CD4-positive, CD25-positive, alpha-beta regulatory T cell (primary cell): ENCODE measurements at places on chromosomes 4 and X.

DNA sequence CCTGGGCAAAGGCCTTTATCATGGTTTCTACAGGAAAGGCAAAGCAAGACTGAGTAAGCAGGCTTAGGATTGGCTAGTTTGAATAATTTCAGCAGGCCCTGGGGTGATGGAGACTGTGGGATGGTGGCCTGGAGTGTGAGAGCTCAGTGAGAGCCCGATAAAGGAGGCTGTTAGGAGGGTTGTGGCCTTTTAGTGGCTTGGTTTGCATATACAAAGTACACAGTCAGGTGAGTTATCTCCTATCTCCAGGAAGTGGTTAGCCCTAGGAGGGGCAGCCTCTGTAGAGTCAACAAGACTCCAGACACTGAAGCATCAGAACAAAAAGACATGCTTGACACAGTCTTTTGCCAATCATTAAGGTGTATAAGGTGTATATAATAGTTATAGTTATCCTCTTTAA, 157.2 kb downstream of the CFAP299 start:
- no peaks in the 10 kb centered on the region for H3K36me3 ChIP-seq
- peaks cover 57% of the 10 kb centered on the region for H3K4me1 ChIP-seq
- peak overlapping the region; percentile 45 for H3K4me3 ChIP-seq
- DNase-seq: peak; percentile 83
- H3K27ac ChIP-seq: peak overlapping the region; percentile 60
- no peaks in the 10 kb centered on the region for H3K27me3 ChIP-seq

DNA sequence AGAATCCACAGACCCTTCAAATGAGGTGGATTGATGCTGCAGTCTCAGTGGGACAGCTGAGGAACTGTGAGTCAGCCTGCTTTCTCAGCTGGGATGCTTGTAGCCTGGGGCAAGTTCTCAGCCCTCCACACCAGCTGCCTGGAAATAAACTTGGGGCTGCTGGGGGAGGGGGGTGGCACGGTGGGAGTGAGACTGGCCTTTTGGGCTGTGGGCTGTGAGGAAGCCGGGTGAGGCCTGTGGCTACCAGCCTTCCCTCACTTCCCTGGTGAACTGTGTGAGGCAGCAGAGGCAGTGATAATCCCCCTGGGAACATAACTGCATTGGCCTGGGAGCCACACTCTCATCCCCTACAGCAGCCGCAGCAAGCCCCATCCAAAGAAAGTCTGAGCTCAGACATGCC, 114.5 kb upstream of the GUCY1A1 start:
- no peaks in the 10 kb centered on the region for H3K36me3 ChIP-seq
- DNase-seq: no peak
- H3K4me1 ChIP-seq: no peaks in the 10 kb centered on the region
- H3K4me3 ChIP-seq: no peak overlapping the region

GRCh38 chrX:17078031-17078720, 131.7 kb downstream of the REPS2 start:
- no peaks in the 10 kb centered on the region for H3K36me3 ChIP-seq
- DNase-seq: no peak
- H3K27me3 ChIP-seq: no peaks in the 10 kb centered on the region
- H3K4me3 ChIP-seq: no peak overlapping the region
- no peaks in the 10 kb centered on the region for H3K4me1 ChIP-seq

GRCh38 chr4:153758688-153759406, 977 bp downstream of the RNF175 start:
- DNase-seq: no peak
- peak overlapping the region; percentile 5 for H3K27ac ChIP-seq
- H3K4me3 ChIP-seq: peak overlapping the region; percentile 44
- peaks cover 15% of the 10 kb centered on the region for H3K4me1 ChIP-seq
- H3K27me3 ChIP-seq: peaks cover 20% of the 10 kb centered on the region
- no peaks in the 10 kb centered on the region for H3K36me3 ChIP-seq
